ENCODE measurements at places on chromosomes 11 and 22. TPM values are rescaled to one million over a fixed set of nuclear protein-coding genes. Genes with fewer than 3 reads are reported as not detected.

The KCNJ1 gene
- not detected for total RNA-seq

The EMID1 gene
- 0.61 TPM for total RNA-seq

The CHST1 gene
- total RNA-seq, result 1.3 TPM

The OR10A2 gene
- total RNA-seq, result not detected

The NXPE2 gene
- not detected for total RNA-seq

The MIAT gene
- 0.25 TPM for total RNA-seq

The MUC5B gene
- 2.2 TPM for total RNA-seq

The GAB4 gene
- total RNA-seq, result not detected

The PARVB gene
- total RNA-seq, result 42.5 TPM

The NNMT gene
- total RNA-seq, result 337 TPM

The PDXP gene
- 16.0 TPM for total RNA-seq

The POTEH gene
- total RNA-seq, result not detected

The TMPRSS13 gene
- total RNA-seq, result not detected

The PHLDA2 gene
- 105 TPM for total RNA-seq

The CDC42BPG gene
- total RNA-seq, result 1.5 TPM

The CRYBA4 gene
- not detected for total RNA-seq

The PIWIL4 gene
- total RNA-seq, result 0.22 TPM

The SMC1B gene
- 0.03 TPM for total RNA-seq

The FLRT1 gene
- 0.06 TPM for total RNA-seq

The POU2AF3 gene
- 1.4 TPM for total RNA-seq

The TOMT gene
- not detected for total RNA-seq

The KCNA4 gene
- total RNA-seq, result not detected

The YAP1 gene
- 74.2 TPM for total RNA-seq

The TBX10 gene
- not detected for total RNA-seq

The CCDC89 gene
- not detected for total RNA-seq

The NLRP14 gene
- not detected for total RNA-seq

The OVCH2 gene
- total RNA-seq, result not detected

The OR2AG2 gene
- 0.07 TPM for total RNA-seq

The TH gene
- total RNA-seq, result 0.20 TPM

The SLC37A2 gene
- 0.16 TPM for total RNA-seq

All from A549 treated with Hydrocortisone at 1 μM for 4 hours (cell line).